ENCODE measurements at places on chromosomes 16 and 17.
A peak's percentile ranks its signal among the peaks of the same experiment; 100 is the strongest.

DNA sequence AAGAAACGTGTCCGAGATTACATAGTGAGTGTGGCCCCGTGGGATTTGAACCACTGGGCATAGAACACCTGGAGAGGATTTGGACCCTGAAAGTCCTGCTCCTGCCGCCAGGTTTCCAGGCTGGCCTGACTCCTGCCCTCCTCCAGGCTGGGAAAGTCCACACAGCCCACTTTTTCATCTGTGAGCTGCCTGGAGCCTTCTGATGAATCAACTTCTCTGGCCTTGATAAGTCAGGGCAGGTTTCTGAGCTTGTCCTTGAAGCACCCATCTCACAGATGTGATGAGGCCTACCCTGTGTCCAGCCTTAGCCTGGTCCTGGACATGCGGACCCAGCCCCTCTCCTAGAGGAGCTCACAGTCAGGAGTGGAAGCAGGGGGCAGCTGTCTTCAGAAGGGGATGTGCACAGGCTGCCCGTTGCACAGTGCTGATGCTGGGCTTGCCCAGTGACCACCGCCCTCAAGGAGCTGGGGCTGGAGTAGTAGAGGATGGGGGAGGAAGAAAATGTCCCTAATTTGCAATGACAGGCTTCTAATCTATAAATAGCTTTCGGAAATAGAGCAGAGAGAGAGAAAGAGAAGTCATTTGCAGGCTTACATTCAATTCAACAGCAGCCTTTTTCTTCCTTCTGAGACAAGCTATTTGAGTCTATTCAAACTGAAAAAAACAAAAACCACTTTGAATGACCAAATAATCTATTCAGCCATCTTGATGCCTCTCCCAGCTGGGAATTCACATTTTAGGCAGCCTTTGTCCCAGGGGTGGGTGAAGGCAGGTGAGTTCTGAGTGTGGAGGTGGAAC, 73.5 kb upstream of the DNAJA2 start:
- no peak for DNase-seq

DNA sequence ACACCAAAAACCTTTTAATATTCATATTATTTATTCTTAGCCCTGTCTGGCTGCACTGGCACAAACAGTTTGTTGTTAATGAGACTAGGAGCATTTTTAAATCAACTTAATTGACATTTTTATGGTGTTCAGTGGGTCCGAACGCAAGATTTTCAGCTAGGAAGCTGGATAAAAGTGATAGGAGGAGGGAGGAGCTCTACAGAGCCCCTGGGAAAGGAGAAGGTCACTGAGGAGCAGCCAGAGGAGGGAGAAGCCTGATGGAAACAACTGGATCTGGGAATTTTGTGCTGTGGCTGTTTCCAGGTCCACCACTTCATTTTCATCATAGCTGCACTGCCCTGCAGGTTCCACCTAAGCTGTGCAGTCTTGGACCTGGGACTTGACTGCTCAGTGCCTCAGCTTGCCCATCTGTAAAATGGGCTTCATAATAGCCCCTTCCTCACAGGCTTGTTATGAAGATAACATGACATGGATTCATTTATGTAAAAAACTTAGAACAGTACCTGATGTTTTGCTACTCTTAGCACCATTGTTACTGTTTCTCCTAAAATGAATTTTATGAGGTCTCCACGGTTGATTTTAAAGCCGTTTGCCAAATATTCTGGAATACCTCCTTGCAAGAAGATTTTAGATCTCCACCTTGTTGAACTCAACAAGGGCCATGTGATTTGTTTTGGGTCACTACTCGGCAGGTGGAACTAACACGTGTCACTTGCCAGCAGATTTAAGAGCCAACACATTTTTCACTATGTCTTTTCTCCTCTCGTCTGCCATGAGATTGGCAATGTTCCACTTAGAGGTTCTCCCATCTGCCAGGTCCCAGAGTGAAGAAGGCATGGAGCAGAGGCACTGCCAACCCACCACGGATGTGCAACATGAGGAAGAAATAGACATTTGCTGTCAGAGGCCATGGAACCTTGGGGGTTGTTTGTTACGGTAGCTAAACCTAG, 18.7 kb upstream of the GRIN2A start:
- no peak for DNase-seq

- no peak for DNase-seq
Measured at GRCh38 chr16:53948734-53949430, 244.9 kb downstream of the FTO start.

- DNase-seq: no peak
Measured at GRCh38 chr17:16443511-16444257, 28.3 kb downstream of the TRPV2 start.

DNA sequence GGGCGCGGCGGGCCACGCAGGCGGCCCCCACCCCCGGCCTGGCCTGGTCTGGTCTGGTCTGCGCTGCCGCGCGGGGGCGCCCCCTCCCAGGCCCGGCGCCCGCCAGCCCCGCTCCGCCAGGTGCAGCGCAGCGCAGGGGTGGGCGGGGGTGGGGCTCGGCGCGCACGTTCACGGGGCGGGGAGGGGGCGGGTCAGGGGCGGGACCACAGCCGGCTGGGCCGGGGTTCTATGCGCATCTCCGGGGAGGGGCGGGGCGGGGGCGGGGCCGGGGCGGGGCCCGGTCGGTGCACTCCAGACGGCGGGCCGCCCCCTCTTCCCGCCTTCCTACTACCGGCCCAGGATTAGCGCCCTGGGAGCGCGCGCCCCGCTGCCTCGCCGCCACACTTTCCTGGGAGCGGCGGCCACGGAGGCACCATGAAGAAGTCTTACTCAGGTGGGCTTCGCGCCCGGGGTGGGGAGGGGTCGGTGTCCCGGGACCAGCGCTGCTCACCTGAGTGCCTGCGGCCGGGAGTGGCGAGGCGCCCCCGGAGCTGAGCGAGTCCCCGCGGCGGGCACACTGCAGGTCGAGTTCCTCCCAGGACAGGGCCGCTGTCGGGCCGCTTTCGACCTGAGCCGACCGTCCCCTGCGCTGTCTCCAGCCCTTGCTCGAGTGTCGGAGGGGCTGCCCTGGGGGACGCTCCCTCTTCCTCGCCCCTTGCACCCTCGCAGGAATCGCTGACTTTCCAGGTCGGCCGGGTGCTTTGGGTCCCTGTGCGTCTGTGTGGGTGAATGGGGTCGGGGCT, 140.5 kb downstream of the SEC14L1 start:
- peak; percentile 21 for DNase-seq

GRCh38 chr17:74608511-74608910, 15.0 kb downstream of the CD300E start:
- DNase-seq: no peak

- no peak for DNase-seq
Measured at GRCh38 chr17:4908301-4908700, 5.4 kb upstream of the CHRNE start.

GRCh38 chr17:37214416-37214815, 161.4 kb upstream of the C17orf78 start:
- no peak for DNase-seq

DNA sequence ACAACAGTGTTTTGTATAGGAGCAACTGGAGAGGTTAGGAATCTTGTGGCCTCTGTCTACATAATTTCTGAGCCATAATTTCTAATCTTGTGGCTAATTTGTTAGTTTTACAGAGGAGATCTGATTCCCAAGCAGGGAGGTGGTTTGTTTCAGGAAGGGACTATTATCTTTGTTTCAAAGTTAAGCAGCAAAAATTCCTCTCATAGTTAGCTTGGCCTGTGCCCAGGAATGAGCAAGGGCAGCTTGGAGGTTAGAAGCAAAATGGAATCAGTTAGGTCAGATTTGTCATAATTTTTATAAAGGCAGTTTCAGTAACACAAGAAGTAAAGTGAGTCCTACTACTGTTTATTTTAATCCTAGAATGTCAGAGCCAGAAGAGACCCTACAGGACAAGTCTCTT, 2.0 kb upstream of the RDM1 start:
- DNase-seq: no peak

DNA sequence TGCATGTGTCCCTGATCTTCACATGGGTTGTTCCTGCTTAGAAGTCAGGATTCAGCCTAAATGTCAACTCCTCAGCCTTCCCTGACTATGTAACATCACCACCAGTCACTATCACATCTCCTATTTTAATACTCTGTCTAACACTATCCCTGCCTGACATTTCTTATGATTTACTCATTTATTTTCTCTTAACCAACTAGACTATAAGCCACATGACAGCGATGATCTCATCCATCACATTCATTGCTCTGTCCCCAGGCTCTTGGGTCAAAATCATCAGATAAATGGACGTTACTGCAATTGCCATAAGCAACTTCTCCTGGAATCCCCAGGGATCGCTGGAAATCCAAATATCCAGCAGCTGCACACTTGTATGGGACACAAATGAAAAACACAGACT, 15.7 kb downstream of the CDRT4 start:
- no peak for DNase-seq

DNA sequence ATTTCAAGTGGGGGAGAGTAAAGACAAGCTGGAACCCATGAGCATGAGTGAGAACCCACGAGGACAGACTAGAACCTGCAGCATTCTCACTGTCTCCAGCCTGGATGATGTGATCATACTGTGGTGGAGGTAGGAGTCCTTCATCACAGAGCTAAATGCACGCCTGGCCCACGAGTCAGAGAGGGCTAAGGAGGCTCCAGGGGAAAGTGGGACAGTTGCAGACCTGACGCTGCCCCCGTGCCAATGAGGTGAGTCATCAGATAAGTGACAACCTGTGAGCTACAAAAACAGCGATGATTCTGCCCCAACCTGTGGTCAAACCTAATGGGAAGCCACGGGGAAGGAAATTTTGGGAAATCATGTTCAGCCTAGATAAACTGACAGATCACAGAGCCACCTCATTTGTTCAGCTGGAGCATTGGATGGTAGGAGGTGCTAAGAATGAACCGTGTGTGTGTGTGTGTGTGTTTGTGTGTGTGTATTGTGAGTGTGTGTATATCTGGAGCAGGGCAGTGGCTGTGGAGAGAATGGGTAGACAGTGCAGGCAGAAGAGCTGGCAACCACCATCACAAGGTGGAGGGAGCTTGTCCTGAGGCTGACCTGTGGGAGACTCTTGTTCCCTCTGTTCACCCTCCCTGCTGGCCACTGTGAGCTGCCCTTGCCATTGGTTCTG, 131.8 kb downstream of the UTP18 start:
- DNase-seq: no peak

All from GDM1 (cell line).